ENCODE measurements at places on chromosomes 11 and 22.

- DNase-seq, result no peak
Measured at GRCh38 chr22:28674121-28674563, 5.5 kb downstream of the TTC28 start.

- DNase-seq, result peak; percentile 30
Measured at GRCh38 chr11:1151366-1152315, 6.1 kb upstream of the MUC5AC start.

DNA sequence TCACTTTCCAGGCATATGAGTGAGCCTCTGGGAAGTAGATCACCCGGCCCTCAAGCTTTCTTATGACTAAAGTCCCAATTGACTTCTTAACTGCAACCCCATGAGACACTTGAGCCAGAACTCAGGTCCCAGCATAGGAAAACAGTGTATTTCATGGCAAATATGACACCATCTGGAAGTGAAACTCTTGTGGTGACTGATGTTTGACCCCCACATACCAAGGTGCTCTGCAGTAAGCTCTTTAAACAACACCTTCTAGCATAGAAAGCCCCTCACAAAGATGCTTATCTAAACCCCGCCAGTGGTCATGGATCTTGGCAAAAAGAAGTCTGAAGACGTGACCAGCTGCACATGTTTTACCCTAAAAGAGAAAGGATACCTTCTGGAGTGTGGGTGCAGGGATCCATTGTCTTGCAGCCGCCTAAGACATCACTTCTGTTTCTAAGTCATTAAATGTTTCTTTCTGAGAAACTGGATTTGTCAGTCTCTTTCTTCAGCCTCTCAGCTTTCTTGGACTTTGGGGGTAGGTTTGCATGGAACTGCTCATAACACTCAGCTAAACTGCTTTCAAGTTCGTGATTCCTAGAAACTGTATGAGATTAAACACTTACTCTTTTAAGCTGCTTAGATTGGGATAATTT, 7.4 kb upstream of the PELI3 start:
- DNase-seq, result peak; percentile 39

GRCh38 chr11:86488553-86488952, 113.9 kb downstream of the CCDC81 start:
- DNase-seq, result no peak

Data from Caco-2 (cell line).